ENCODE measurements at places on chromosomes 5 and 9.

- DNase-seq = no peak
Measured at GRCh38 chr9:129201289-129201688, 23.2 kb upstream of the IER5L start.

GRCh38 chr5:80407735-80408483, at the start of gene ZFYVE16:
Gene ZFYVE16 (plus strand): TSS chr5:80408064. CDS start chr5:80434148, 26,084 bp downstream.
- peak; percentile 92 for DNase-seq

DNA sequence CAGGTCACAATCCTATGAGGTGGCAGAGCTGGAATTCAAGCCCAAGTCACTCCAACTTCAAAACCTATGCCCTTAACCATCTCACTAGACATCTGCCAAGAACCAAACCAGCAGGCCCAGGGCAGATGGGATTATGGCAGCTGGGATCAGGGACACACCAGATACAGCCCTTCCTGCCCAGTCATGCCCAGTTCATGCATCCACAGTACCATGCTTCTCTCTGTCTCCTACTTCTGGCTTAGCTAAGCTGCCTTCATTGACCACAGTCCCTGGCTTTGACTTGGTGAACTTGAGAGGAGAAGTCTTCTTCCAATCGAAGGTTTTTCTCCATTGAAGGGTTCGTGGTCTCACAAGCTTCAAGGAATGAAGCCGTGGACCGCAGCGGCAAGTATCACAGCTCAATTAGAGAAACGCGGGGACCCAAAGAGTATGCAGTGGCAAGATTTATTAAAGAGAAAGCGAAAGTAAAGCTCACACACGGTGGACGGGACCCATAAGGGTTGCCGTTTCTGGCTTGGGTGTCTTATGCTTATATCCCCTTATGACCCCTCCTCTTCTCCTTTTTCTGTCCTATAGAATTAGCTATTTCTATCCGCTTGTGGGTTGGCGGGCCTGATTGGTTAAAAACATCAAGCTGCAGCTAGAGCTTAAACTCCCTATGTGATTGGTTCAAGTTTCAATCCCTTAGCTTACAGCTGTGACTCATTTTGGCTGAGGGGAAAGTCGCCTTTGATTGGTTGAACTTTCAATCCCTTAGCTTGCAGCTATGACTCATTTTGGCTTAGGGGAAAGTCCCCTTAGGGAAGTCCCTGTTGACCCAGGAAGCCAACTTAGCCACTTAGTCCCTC, 101.2 kb downstream of the TRIM36 start:
- DNase-seq = no peak

DNA sequence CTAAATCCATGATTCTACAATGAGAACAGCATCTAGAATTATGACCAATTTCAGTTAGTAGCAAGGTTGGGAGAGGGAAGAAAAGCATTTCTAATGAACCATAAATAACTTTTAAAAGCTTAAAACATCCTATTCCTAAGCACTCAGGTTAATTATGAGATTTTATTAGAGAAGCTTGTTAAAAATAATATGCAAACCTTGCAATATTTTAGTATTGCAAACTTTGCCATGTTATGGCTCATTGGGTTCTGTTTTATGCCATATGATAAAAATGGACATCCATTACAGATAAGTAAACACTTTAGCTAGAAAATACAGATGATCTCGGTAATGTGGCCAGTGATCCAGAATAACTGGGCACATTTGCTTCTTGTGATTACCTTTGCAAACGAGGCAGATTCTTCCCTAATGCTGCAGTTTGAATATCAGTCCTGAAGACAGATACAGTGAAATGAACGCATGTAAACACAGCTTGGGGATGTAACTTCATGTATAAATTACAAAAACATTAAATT, 447.0 kb downstream of the PLK2 start:
- no peak for DNase-seq

DNA sequence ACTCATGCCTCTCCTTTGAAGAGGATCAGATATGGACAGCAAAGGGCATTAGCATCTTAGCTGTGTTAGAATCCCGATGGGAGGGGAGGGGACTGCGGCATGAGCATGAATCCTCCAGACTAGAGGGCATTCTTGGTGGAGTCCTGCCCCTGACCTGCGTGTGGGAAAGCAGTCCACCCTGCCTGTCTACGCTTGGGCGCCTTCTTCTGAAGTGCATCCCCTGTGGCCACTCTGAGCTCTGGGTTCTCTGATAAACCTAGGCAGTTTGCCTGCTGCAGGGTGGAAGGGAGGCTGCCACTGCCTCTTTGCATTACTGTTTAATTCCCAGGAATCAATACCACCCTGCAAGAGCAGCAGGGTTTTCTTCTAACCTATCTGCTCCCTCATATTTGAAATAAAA, 169.3 kb downstream of the INSYN2B start:
- DNase-seq = no peak

Data from Jurkat, Clone E6-1 (cell line).